ENCODE measurements at places on chromosomes 7 and 10.

DNA sequence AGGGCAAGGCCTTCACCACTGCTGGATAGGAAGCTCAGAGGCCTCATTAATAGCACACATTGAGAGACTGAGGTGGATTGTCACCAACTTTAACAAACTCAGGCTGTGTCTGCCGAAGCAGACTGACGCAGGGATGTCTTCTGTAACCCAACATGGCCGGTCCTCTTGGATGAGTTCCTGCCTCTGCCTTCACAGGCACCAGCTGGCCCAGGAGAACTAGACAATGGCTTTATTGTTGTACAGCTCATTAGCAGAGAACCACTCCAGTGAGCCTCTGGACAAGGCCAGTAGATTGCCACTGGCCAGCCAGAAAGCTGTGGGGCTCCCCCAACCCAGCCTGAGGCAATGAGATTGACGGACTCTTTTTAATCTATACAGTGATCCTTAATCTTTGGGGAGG is 9.4 kb downstream of the NODAL start:
- DNase-seq, result no peak

DNA sequence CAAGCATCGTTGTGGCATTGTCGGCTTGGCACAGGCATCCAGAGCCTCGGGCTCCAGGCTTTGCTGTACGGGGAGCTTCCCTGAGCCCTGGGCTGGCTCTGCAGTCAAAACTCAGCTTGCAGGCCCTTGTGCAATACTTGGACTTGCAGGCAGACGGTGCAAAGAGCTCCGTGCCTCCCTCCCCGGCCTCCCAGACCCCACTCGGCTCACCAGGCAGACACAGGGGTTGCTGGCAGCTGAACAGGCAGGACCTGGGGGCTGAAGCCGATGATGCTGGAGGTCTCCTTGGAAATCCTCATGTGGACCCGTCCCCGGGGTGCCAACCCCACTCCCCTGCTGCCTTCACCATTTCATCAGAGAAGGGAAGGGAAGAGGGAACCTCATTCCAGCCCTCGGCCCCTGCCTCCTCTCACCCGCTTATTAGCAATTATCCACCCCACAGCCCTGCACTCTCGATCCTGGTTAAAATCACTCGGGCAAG is 59.6 kb upstream of the GNA12 start:
- DNase-seq, result no peak

- peak; percentile 85 for DNase-seq
Measured at GRCh38 chr7:73918926-73919693, 58.2 kb downstream of the TMEM270 start.

DNA sequence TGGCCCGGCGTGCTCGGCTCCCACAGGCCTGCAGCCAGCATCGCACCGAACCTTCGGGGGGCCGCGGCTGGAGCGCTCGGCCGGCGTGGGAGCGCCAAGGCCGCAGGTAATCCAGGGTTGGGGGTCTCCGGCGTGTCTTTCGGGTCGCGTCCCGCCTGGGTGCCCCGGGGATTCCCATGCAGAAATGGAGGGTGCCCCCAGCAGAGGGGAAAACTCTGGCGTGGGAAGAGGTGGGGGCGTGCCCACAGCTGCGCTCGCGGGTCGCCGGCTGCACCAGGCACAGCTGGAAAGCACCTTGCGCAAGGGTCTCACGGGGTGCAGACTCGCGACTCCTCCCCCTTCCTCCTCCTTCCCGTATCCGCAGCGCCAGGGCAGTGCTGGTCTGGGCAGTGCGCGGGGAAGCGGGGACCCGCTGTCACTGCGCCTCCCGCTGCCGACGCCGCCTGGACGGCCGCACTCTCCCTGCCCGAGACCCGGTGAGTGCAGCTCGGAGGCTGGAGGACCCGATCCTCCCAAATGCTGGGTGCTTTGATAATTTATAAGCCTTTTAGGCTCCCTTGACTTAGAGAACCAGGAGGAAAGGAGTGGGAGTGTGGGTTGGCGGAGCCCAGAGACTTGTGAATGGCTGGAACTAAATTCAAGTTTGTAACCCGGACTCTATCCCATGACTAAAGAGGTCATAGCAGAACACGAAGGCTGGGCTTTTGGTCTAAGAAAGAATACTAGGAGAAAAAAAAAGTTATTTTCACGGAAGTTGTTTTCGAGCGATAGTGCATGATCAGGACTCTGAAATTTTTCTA is 489 bp downstream of the MAP3K8 start:
- no peak for DNase-seq

DNA sequence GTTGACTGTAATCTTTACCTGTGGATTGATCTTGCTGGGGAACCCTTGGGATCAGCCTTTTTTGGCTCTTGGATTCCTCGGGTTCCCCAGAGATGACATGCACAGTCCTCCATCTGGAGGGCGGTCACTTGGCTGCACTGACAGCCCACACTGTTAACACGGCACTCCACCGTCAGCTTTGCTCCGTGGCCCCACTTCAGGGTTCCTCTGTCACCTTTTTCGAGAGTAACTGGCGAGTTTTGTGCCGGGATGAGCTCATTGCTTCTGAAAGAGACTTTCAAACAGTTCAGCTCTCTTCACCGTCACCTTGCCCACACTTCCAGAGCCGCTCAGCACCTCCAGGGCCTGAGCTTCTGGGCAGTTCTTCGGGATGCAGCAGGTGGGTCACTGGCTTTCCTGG is 42.4 kb downstream of the PROSER2 start:
- DNase-seq, result no peak
